ENCODE measurements at places on chromosomes 7 and 10.

- DNase-seq: no peak
Observed at GRCh38 chr7:157606140-157606539, 269.3 kb downstream of the DNAJB6 start.

DNA sequence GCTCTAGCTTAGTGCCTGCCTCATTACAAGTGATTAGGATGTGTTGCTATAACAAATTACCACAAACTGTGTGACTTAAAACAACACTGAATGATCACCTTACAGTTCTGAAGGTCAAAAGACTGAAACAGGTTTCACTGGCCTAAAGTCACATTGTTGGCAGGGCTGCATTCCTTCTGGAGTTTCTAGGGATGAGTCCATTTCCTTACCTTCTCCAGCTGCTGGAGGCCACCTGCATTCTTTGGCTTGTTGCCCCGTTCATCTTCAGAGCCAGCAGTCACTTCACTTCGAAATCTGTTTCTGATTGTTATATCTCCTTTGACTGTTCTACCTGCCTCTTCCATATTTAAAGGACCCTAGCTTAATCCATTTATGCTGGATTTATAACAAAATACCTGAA, 69.4 kb upstream of the MTPN start:
- DNase-seq: no peak

DNA sequence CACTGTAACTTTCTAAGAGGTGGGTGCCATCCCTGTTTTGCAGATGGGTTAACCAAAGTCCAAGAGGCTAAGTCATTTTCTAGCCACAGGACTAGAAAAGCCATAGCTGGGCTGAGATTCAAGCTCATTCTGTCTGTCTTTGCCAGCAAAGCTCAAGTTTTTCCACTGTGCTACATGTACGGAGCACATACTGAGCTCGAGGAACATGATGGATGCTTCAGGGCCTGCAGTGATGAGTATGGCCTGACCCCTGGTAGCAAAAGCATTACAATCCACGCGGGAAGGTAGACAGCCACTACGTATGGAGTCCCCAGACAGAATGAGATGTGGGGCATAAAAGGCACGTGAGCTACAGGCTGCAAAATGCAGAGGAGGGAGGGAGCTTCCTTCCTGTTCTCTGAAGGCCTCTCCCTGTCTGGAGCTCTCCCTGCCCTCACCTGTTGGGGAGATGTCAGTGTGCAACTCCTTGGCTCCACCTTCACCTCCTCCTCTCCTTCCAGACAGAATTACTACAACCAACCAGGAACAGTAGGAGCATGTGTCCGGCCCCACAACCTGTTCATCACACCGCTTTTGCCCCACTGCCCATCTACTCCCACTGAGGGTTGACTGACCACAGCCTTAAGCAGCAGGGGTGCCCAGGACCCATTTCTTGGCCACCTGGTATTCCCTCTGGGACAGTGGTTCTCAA, 16.4 kb downstream of the ITPRIP start:
- peak; percentile 40 for DNase-seq

GRCh38 chr10:110258542-110258941, 46.2 kb downstream of the SMNDC1 start:
- DNase-seq: no peak

GRCh38 chr7:149027055-149027454, 1.2 kb downstream of the PDIA4 start:
- DNase-seq: peak; percentile 57

DNA sequence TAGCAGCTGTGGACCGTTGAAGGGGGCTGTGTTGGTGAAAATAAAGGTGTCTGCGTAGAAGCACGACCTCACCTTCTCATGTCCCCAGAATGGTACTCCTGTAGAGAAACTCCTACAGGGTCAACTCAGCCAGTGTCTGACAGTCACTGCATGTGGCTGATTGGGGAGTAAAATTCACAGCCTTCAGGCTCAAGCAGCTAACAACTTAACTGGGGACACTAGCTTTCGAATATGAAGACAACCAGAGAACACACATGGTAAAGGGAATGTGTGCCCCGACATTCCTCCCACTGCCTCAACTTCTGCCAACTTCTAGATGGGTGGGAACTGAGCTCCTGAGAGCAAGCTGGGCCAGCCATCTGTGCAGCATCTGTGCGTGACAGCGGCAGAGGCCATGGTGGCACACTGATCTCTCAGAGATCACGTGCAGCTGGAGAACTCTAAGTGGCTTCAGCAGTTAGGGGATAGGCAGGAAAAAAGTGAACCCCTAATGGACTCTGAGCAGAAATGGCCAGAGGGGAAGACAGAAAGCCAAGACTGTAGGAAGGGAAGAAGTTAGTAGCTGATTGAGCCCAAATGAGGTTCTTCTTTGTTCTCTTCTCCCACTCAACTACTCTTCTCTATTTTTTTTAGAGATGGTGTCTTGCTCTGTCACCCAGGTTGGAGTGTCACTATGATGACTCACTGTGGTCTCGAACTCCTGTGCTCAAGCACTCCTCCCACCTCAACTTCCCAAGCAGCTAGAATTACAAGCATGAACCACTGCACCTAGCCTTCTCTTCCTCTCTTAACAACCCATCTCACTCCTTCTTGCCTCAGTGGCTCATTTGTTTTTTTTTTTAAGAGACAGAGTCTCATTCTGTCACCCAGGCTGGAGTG, 280.8 kb downstream of the ZEB1 start:
- no peak for DNase-seq

- peak; percentile 44 for DNase-seq
Observed at GRCh38 chr7:92246360-92247101, 757 bp downstream of the ANKIB1 start.

DNA sequence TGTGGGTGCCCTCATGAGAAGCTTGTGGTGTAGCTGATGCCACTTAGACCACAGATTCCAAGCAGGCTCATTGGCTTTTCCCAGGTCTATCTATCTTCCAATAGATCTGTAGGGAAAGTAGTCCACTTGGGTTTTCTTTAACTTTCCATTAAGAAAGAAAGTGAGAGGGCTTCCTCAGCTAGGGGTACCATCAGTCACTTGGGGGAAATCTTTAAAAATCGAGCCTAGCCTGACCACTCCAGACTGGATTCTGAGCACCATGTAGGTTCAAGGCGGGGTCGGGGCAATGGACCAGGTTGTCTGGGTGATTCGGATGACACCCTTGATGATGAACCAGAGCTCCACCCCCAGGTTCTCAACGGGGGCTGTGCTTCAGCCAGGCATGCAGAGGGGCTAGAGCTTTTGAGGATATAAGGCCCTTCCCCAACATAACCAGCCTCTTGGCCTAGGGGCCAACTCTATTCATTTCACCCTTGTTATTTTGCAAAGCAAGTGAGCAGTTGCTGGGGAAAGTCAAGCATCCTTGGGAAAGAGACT, 27.0 kb downstream of the ITPRIP start:
- DNase-seq: no peak

DNA sequence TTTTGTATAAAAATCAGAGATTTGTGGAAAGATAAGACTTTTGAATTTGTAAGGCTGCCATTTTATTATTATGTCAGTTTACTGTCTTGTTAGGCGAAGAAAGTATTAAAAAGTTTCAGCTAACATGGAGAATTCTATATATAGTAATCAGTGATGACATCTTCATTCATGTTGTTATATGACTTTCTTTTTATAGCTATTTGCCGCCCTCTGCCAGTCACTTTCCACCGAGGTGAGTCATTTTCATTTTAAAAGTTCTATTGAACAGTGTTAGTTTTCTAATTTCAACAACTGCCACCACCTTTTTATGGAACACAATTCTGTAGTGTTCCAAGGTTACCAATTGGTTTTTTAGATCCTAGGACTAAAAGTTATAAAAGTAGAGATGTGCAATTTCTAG, 11.8 kb downstream of the CUTC start:
- no peak for DNase-seq

DNA sequence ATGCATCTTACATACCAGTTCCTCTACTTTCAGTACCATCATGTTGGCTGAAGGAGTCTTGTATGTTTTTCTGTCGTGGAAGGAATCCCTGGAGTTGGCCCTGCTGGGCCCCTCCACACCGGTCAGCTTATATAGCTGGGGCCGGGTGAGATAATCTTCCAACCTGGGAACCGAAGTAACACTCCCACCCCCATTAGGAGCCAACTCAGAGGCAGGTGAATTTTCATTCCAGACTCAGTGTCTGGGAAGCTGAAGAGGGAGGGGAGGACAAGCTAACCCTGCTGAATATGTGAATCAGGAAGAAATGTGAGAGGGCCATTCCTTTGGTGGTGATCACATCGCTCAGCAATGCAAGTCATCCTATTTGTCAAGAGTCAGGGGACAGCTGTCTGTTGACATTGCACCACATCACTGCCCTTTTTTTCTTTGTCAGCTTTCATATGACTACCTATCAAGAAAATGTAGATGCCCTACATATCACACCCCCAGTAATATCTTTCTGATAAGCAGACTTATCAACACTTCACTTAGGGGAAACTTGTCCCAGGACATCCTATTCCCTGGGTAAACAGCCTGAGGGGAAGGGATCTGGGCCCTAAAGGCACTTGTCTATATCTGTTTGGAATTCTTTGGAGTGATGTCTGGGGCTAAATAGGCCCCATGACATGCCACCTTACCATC, at the start of gene ANKRD1:
Gene ANKRD1, minus strand, starts transcription at position 102 of the 681 bp plus-strand sequence. Its CDS starts 60 bp downstream, at position 42.
- no peak for DNase-seq

DNA sequence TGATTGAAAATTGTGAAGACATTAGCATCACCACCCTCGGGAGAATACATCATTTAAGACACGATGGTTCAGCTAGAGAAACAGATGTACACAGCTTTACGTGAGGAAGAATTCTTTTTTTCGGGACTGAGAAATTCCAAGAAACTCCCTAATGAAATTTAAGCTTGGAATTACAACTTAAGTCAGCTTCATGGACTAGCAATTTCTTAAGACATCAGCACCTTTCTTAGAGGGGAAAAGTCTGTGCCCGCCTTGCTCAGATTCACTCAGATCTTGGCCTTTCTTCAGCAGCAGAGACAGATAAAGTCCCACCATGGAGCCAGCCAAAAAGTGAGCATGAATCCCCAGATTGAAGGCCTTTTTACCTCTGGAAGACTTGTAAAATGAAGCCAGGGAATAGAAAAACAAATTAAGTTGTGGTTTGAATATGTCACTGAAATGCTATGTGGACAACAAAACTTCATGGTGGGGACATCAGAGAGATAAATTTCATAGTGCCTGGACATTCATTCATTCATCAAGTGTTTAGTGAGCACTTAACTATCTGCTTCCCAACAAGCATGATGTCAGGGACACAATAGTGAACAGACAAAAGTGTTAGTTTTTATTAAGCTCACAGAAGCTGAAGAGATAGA, 32.1 kb downstream of the PRKG1 start:
- DNase-seq: no peak

DNA sequence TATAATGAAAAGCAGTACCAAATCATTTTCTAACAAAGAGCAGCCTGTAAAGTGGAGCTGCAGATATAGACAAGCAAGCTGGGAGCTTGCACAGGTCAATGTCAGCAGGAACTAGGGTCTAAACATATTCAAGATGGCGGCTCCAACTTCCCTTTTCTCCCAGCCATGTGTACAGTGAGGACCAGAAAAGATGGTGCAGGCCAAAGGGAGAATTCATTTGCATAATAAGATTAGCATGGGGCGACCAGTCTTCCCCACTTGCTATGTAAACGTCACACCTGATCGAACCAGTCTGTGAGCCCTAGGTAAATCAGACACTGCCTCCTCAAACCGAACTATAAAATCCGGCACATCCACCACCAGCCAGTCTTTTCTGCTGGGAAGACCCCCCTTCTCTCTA, 4.4 kb upstream of the RAPGEF5 start:
- DNase-seq: peak; percentile 36

- DNase-seq: no peak
Observed at GRCh38 chr7:139675127-139676125, 102.4 kb downstream of the HIPK2 start.

GRCh38 chr7:76232698-76233097, 31.0 kb downstream of the SRRM3 start:
- DNase-seq: no peak

- DNase-seq: no peak
Observed at GRCh38 chr10:108465871-108466641, 1301.5 kb upstream of the SORCS1 start.

DNA sequence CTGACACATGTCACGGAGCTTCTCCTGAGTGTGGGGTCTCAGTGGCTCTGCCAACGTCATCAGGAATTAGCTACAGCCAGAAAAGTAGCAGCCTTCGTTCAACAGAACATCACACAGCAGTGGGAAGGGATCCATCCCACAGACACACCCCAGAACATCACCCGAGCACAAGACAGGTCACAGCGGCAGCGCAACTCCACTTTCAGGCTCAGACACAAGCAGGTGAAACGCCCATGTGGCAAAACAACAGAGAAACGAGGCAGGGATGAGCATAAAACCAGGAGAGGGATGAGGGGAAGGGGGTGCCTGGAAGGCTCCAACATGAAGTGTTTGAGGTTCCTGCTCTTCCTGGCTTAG, 44.8 kb downstream of the CAMK2B start:
- no peak for DNase-seq

GRCh38 chr10:6578795-6579182, 1.3 kb downstream of the PRKCQ start:
- no peak for DNase-seq

DNA sequence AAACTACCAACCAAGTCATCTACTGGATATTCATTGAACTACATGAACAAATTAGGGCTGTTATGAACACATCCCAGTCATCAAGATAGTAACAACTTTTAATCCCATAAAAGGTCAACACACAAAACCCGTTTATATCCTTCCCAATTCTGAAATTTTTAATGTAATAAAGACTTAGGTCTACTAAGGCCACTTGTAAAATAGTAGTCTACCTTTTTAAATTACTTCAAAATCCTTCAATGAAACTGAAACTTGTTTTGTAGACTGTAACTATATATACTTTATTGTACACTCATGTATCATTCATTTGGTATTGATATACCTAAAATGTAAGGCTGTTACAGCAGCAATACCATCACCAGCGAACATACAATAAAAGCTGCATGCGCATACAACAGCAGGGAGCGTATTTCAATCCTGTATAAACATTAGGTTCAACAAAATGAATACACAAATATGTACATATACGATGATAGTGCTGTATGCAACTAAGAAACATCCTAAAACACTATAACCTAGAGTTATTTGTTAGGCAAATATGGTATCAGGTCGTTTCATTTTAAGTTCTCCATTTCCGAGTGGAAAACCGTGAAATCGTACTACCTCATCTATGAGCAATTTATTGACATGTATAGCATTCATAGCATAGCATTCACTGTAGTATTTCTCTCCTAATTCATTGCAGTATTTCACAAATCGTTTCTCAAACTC, 973 bp downstream of the ATAD1 start:
- DNase-seq: no peak

DNA sequence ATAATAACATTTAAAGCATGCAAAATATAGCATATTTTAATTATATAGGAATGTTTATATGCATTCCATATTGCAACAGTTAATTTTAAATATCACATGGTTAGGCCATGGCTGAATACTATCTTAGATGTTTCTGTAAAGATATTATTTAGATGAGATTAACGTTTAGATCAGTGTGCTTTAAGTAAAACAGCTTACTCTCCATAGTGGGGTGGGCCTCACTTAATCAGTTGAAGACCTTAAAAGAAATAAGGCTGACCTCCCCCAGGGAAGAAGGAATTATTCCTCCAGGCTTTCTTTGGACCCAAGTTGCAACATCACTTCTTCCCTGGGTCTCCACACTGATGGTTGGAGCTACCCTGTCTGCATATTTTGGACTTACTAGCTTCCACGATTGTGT, 1246.5 kb downstream of the TYW1 start:
- no peak for DNase-seq

Data from OCI-LY7 (cell line).